ENCODE measurements at places on chromosomes 2 and 18.

DNA sequence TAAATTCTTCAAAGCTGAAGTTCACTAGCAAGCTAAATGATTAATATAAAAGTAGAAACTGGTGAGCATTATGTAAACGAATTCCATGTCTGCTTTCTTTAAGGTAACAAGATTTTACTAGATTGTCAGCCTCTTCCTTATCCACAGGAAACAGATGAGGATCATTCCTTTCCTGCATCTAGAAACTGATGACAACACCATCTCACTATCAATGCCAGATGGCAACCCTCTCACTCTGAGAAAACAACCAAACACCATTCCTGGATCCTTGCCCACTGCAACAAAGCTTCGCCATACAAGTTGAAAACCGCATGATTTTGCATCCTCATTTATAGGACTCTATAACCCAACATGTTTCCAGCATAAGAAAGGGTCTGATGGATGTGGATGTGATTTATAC, 122.9 kb downstream of the ZNF521 start:
- no peak for DNase-seq

GRCh38 chr2:97712693-97713295, 582 bp upstream of the ZAP70 start:
- DNase-seq = no peak

DNA sequence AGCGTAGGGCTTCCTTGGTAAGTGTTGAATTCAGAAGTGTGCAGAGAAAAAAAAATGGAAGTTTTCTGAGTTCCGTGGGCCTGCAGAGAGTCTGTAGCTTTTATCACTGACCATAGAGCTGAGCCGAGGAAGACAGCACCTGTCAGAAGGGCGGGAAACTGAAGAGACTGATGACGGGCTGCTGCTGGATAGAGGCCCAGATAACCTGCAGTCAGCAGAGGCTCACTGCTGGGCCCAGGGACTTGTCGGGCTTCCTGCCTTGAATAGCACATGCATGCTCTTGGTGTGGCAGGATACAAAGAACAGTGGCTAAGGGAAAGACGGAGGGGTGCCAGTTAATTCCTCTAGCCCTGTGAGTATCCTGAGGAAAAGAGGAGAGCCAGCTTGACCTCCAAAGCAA, 166.4 kb downstream of the MGAT5 start:
- DNase-seq = no peak

GRCh38 chr2:44247924-44248323, 27.4 kb upstream of the SLC3A1 start:
- DNase-seq = no peak

DNA sequence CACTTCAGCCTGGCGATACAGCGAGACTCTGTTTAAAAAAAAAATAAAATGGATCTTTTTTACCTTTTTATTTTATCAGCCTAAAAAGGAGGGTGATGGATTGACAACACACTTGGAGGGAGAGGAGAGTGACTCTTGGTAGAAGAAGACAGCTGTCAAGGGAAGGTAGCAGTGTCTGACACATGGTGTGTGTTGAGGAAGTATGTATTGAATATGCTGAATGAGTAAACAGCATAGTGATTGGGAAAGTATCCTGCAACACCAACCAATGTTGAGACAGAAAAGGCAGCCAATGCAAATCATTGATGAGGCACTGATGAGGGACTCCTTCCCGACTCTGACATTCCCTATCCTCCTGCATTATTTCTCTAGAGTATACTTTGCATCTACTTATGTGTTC, 306.4 kb downstream of the LPIN1 start:
- no peak for DNase-seq

- DNase-seq = no peak
Measured at GRCh38 chr2:216683846-216684245, 11.5 kb downstream of the IGFBP5 start.

DNA sequence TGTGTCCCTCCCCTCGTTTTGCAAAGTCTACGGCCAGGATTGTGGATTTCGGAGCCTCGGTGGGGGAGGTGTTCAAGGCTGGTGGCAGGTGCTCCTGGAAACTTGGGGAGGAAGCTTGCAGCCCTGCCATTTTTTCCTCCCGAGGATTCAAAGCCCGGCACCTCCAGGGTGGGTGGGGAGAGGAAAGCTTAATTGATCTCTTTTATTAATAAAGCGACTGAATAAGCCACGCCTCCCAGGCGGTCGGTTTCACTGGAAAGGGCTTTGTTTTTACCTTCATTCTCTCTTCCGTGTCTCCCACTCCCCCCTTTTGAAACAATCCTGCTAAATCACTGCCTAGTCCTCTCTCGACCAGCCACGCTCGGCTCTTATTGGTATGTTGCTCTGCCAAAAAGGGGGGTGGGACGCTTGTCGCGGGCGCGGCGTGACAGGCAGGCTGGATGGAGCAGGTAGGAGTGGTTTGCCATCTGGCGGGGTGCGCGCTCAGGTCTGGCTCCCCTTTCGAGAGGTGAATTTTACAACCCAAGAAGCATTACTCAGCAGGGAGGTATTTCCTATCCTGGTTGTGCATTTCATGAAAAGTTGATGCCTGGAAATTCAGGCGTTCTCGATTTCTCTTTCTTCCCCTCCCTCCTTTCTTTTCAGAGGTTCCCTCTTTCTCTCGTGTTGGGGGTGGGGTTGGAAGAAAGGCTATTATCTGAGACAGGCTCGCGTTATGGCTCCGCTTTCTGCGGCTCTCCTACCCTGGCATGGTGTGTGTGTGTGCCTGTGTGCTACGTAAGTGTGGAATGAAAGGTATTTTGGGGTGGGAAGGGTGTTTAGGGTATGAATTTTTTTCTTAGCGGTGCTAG, 1.4 kb downstream of the NEDD4L start:
- DNase-seq = no peak

DNA sequence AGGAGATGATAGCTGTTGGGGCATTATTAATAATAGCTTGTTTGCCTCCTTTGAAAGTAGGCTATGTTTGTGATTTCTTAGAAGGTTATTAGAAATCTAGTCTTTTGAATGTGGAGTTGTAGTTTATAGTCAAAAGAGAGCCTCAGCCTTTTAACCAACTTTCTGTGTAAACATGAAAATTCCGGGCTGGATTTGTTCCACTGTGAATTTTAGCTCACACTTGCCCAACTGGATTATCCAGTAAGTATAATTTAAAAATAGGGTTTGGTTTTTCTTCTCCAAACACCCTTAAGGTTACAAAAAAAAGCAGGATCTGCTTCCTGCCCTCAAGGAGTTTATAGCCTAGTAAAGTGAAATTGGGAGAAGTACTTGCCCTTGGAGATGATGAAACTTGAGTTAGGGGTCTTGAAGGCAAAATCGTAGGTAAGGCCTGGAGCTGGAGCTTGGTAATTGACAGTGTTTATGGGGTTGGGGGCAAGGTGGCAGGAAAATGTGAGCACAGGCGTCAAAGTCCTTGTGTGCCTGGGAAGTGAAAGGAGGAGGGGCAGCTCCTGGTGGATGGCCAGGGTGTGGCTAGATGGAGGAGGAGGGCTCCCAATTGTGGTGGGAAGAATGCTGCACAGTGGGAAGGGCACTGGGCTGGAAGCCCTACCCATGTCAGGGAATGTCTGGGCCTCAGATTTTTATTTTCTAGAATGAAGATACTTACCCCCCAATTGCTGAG, 21.3 kb downstream of the ITGA6 start:
- DNase-seq = no peak

- no peak for DNase-seq
Measured at GRCh38 chr2:69916106-69916505, 1.2 kb downstream of the MXD1 start.

DNA sequence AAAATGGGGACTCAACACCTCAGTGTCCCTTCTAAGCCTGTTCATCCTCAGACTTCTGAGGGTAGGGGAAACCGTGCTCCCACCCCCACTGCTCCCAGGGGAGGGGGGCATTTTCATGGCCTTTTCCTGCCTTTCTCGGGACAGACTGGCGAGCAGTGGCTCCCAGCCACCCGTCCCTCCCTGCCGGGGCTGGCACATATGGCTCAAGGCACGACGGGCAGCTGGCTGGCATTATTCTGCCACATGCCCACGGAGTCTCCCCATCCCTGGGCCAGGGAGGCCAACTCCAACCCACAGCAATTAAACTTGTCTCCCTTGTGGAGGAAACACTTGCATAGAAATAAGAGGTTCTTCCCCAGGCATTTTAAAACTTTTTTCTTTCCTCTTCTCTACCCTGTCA, 148.5 kb upstream of the CBLN2 start:
- DNase-seq = no peak

DNA sequence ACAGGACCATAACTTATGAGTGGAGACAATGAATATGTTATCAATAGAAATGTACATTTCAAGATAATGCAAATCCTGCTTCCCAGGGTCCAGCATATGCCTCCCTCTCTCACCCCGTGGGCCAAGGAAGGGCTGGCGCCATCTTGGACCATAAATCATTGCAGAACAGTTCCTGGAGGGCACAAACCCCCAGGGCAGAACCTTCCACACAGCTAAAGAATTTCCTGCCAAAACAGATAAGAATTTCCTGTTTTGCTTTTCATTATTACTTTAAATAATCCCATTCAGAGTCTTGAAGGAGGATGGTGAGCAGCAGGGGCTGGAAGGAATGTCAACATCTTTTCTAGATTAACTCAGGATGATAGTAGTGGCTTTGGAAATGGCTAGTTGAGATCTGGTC, 53.7 kb downstream of the EHD3 start:
- no peak for DNase-seq

DNA sequence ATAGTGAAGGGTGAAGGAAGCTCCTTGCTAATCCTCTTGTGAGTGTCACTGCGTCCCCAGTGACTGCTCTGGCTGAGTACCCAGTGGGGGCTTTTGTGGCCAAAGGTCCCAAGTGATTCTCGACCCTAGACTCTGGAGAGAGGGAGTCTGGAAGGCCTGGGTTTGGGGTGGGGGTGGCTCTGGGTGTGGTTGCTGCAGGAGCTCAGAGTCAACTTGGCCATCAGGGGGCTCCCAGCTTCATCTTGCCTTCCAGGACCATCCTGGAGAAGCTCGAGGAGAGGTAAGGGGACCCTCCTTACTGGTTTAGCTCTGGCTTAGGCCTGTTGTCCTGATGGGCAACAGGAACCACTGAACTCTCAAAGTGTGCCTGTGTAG, 592 bp downstream of the PSD4 start:
- no peak for DNase-seq

- DNase-seq = no peak
Measured at GRCh38 chr2:205259121-205259520, 423.2 kb upstream of the NRP2 start.

- DNase-seq = no peak
Measured at GRCh38 chr18:35624146-35624545, 42.6 kb downstream of the GALNT1 start.

DNA sequence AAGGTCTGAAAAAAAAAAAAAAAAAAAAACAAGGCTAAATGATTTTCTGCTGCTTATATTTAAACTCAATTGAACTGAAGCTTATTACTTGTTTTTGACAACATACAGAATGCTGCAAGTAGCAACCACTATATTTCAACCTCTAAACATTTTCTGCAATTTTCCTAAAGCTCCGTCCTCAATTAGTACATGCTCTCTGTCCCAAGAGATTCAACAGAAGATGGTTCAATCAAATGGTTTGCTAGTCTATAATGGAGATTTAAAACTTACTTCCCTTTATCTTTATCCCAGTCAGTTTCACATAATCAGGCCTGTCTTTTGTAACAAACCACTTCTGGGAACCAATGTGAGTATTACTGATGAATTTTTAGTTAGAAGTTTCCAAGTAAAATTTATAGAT, 485.1 kb upstream of the CDH7 start:
- DNase-seq = no peak

- DNase-seq = no peak
Measured at GRCh38 chr2:204840504-204840903, 295.2 kb downstream of the PARD3B start.

DNA sequence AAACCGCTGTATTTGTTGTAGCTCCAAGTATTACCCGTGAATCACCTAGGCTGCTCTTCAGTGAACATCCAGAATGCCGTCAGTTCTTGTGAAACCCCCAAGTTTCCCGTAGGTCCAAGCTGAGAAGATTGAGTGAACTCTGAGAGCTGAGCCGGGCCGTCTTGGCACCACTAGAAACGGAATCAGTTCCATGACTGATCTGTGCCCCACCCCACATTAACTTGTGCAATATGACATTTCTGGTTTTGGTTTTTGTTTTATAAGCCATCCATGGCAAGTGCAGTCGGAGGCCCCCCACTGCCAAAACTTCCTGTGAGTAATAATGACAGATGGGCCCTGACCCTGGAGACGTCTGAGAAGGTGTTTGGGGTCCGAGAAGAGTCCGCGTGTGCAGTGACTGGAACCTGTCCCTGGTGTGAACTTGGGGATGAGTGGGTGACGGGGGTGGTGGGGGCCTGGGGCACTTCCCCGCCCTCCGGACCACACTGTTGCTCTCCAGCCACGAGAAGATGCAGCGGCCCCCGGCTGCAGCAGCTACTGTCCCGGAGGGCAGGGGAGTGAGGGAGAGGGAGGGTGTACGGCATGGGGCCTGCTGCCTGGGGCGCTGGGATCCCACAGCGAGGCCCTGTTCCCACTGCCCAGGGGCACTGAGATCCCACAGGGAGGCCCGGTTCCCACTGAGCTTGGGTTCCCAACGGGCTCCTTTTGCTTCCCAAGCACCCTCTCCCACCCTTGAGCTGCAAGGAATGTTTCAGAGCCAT, 26.5 kb downstream of the NFATC1 start:
- DNase-seq = no peak

GRCh38 chr18:23259701-23260681, 124.7 kb downstream of the CABLES1 start:
- no peak for DNase-seq

GRCh38 chr2:239666053-239666854, 265.4 kb upstream of the HDAC4 start:
- no peak for DNase-seq

- no peak for DNase-seq
Measured at GRCh38 chr2:103660519-103660918, 898.7 kb downstream of the TMEM182 start.
